NCI-H510A (cell line): ENCODE measurements at places on chromosomes 7 and 10.

- DNase-seq: no peak
Measured at GRCh38 chr10:38146579-38147333, 52.6 kb downstream of the ZNF37A start.

DNA sequence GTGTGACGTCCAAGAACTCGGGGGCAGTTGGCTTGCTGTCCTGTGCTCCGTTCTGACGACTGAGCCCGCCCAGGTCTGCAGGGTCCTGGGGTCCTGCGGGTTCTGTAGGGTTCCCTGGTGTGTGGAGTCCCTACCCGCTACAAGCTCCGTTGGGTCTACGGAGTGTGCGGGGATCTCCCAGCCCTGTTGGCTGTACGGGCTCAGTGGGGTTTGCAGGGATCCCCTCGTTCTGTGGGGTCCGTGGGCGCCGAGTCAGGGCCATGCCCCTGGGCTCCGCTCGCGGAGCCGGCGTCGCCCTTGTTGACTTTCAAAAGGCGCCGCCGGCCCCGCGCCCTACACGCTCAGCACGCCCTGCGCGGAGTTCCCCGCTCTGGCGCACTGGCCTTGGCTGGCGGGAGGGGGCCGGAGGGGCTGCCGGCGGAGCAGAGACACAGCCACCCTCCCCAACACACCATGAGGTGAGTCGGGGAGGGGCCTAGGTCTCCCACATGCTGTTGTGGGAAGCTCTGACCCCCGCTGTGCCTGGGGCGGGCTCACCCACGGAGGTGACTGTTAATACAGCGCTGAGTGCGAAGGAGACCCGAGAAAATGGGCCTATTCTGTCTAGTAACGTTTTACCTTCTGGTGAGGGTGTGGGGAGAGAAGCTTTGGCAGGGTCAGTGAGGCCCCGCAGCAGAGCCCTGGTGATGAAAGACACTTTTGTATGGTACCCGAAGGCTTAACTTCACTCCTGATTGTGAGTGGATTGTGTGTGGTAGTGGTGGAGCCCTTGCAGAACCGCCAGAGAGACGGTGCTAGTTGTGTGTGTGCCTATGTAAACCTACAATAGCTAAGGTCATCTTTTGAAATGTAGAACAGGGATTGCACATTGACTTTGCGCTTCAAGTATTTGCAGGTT is 8.1 kb downstream of the TASOR2 start:
- DNase-seq: no peak

DNA sequence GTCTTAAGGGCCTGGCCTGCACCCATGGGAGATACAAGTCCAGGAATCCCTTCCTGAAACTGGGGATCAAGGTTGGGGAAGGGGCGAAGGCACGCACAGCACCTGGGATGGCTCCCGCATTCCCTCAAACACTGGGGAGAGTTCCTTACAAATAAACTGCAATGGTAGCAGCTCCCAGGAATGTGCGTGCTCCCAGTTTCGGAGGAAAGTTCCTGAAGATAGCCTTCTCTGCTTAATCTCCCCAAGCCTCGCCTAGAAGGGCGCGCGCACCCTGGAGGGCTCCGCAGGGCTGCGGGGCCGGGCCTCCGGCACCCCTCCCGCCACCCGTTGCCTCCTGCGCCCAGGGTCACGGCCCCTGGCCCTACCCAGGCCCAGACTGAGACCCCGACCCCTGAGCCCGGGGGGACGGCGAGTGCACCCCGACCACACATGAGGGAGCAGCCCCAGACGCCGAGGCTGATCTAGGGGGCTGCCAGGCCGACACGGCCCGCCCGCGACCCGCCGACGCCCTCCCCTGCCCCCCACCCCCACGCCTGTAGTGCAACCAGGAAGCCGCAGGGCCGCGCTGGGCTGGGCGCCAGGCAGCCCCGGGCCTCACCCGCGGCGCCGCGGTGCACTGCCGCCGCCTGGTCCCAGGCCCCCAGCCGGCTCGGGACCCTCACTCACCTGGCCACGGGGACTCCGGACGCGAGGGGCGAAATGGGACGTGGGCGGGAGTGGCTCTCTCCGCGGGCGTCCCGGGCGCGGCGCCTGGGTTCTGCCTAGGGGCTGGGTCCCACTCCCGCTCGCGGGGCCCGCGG is 460 bp downstream of the ANXA11 start:
- DNase-seq: no peak

DNA sequence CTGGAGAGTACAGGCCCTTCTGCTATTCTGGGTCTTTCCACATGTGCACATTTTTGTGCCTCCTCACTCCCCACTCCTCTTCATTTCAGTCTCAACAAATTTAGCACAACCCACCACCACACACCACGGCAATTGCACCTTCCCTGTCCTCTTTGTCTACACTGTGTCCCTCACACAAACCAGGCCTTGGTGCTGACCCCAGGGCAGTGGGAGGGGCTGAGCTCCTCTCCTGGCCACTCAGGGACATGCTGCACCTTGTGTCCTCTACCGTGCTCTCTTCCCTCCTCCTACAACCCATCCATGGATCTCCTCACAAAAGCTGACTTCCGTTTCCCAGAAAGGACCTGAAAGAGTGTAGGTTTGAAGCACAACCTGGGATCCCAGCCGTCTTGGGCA is 90.9 kb upstream of the IKZF1 start:
- no peak for DNase-seq

DNA sequence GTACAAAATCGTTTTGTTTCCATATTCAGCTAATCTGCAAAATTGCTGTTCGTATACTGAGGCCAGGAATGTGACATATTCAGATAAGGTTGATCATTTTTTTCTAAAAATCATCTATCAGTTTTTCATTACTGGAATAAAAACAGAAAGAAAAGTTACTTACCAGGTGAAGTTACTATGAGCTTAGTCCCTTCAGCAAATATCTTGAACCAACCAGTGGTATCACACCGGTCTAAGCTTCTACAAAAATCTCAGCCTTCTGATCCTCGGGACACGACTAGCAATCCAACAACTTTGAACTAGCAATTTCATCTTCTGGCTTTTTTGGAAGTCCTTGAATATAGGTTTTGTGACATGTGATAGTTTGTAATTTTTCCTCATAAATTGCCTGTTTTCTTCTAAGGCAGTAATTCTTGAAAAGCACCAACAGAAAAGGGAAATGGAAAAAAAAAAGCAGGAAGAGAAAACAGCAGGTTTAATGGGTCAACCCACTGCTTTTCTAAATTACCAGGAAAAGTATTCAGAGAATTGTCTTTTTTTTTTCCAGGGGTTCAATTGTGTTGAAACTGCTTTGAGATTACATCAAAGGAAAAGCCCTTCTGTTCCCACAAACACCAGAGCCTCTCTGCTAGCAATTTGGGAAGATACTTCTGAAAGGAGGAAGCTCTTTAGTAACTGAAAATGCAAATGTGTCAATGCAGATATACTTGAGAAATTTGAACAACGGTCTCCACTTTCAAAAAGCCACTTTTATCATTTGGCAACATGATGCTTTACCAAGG is 2.9 kb upstream of the TARP start:
- DNase-seq: no peak

GRCh38 chr10:26367771-26368170 is 70.4 kb upstream of the APBB1IP start:
- DNase-seq: no peak

DNA sequence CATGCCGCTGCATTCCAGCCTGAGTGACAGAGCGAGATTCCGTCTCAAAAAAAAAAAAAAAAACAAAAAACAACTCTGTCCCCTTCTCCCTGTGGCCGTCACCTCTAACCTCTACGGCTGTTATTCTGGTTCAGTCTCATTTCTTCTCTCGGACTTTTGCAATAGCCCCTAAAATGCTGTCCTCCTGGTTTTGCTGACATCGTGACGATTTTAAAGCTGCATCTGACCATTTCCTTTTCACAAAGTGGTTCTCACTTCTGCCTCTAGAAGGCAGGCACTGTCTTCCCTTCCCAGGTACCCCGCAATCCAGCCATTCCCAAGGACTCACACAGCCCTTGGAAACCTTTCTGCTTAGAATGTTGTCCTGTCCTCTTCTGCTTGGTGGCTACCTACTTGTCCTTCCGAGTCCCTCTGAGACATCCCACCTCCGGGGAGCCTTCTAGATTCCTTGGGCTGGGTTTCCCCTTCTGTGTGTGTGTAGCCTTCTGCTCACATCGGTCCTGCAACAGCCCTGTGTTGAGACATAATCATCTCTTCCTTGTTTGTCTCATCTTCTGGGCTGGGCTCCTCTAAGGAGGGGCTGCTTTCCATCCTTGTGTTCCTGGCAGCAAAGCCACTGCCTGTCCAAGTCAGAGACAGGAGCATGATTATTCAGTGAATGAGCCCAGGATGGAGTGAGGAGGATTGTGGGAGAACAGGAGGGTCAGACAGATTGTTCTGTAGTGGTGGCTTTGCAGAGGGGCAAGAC is 83.1 kb downstream of the GRK5 start:
- no peak for DNase-seq

- no peak for DNase-seq
Measured at GRCh38 chr7:155624412-155624811, 20.0 kb upstream of the RBM33 start.

- no peak for DNase-seq
Measured at GRCh38 chr10:22850541-22850940, 77.3 kb upstream of the ARMC3 start.

- no peak for DNase-seq
Measured at GRCh38 chr10:114957673-114958072, 19.7 kb downstream of the TRUB1 start.

GRCh38 chr7:121366852-121367431 is 29.2 kb downstream of the FAM3C start:
- DNase-seq: no peak

- no peak for DNase-seq
Measured at GRCh38 chr10:421170-421569, 268.3 kb downstream of the DIP2C start.

- DNase-seq: no peak
Measured at GRCh38 chr7:151665368-151665767, 145.7 kb upstream of the RHEB start.

GRCh38 chr7:140618306-140618705 is 22.3 kb downstream of the DENND2A start:
- no peak for DNase-seq

DNA sequence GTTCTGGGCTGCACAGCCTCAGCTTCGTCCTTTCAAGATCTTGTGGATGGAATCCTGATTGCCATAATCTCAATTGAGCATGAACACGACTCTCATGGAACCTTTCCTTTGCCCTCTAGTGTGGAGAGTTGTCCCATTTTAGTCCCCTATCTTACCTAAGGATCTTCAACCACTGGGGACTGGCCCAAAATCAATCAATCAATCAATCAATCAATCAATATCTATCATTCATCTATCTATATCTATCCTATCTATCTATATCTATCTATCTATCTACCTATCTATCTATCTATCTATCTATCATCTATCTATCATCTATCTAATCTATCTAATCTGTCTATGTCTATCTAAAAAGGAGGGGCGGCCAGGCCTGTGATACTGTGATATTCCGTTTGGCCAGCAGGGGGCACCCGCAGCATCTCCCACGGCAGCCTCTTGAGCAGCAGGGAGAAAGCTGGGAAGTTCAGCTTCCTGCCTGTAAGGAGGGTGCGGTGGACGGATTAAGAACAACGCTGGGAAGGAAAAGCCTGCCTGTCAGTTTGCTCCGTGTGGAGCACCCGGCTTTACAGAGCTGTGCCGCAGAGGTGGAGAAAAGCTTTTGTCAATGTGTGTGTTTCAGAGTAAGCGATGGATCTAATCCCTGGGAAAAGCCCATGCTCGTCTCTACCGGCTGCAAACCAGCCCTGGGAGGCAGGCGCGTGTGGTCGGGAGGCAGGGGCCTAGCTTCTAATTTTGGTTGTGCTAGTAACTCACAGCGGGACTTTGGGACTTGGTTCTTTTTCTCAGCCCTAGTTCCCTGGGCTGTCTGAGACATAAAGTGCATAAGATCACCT is 124.9 kb downstream of the SH2D4B start:
- DNase-seq: peak; percentile 58

- peak; percentile 82 for DNase-seq
Measured at GRCh38 chr10:87094373-87095235, at the start of the genes GLUD1 and SHLD2. TSS of gene GLUD1 (minus strand) at chr10:87094843. CDS start at chr10:87094769, 74 bp downstream. TSS of gene SHLD2 (plus strand) at chr10:87095206. CDS start at chr10:87151355, 56,149 bp downstream.

DNA sequence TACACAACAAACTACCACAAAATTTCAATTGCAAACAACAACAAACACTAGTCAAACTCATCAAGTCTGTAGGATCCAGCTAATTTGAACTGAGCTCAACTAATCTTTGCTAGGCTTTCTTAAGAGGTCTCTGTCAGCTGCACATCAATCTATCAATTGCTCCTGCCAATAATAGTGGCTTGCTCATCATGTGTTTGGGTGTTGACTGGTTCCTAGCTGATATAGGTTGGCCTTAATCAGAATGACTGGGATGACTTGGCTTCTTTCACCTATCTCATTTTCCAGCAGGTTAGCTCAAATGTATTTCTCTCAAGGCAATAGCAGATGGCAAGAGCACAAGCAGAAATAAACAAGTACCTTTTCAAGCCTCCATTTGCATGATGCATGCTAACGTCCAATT is 370.3 kb upstream of the NFE2L3 start:
- no peak for DNase-seq

DNA sequence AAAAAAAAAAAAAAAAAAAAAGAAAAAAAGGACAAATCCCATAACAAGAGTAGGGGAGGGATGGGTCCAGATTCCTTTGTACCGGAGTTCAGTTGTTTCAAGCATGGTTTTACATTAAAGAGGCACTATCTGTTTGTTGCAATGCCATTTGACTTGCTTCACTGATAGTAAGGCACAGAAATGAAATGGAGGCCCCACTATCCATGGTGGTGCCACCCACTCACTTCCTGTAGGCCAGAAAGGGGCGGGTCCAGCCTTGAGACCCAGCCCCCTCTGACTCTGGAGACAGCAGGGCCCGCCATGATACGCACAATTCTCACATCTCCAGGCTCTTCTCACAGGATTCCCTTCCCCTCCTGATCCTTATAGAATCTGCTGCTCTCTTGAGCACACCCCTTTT is 100.0 kb downstream of the CLEC2L start:
- DNase-seq: no peak

- DNase-seq: no peak
Measured at GRCh38 chr7:44275146-44275545, 50.2 kb downstream of the CAMK2B start.

GRCh38 chr10:97372233-97372875 is 28.8 kb downstream of the RRP12 start:
- DNase-seq: no peak

DNA sequence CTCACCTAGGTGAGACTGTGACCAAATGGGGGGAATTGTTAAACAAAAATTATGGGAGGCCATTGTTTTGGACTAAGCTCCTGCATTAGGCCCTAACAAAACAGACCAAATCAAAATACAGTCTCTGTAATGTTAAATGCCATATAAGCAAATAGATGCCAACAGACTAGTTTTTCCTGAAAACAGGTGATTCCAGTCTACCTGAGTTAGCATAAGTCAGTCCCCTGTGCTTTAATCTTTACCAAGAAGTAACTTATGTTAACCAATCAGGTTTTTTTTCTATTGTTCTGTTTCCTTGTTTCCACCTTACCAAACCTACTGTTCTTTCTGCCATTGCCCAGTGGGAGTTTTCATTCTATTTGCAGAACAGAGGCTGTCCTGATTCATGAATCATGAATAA is 48.0 kb downstream of the PDZD8 start:
- no peak for DNase-seq
